ENCODE measurements at places on chromosomes 2 and 18.

DNA sequence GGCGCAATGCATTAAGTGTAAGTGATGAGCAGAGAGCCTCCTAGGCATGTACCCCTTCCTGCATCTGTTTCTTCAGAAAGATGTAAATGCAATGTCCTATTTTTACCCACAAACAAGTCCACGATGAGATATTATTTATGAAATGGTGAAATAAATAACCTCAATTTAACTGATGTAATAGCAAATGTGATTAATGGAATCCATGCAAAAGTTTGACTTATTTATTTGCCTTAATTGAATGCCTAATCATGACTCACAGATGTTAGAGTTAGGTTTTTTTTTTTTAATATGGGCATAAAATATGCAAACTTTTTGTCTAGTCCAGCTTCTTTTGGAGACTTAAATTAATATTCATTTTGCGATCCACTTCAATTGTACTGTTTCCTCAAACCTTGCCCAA is 67.7 kb upstream of the ITGA4 start:
- DNase-seq, result peak; percentile 23

DNA sequence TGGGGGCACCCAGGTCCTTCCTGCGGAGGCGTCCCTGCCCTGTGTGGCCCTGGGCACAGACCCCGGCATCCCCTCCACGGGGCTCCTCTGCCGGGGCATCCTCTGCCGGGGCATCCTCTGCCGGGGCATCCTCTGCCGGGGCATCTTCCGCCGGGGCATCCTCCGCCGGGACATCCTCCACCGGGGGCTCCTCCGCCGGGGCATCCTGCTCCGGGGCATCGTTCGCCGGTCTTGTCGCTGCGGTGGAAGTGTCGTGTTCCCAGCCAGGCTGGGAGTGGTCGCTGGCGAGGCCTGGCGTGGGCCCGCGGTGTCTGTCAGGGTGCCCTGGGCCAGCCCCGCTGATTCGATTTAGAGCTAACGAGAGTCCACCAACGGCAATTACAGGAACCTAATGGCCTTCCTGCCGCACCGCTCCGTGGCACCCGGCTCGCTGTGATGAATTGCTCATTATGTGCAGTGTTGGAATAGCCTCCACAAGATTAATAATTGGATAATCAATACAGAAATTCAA is 115.1 kb downstream of the NFATC1 start:
- DNase-seq, result no peak

DNA sequence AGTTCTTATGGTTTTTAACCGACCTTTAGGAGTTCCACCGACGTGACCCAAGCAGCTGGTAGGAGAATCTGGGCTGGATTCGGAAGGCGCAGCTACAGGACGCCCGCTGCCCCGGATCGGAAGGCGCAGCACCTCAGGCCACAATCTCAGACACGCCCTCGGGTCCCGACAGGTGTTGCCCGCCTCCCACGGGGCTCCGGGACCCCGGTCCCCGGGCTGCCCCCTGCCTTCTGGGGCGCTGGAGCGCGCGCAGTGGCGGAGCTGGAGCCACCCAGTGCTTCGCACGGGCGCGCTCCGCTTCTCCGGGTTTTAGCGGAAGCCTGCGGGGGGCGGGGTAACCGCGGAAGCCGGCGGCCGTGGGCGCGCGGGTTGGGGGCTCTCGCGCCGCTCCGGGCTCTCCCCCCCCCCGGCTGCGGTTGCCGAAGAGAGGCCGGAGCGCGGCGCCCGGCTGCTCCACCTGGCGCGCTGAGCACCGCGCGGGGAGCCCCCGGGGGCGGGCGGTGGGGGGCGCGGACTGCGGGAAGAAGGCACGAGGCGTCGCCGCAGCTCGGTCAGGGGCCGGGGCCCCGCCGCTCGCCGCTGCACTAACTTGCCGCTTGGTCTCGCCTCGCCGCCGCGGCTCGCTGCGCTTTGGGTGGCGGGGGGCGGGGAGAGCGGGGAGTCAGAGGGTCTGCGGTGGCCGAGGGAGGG is 718.8 kb downstream of the DPP10 start:
- DNase-seq, result no peak

- DNase-seq, result no peak
Observed at GRCh38 chr2:85755122-85756027, 1.6 kb downstream of the ATOH8 start.

DNA sequence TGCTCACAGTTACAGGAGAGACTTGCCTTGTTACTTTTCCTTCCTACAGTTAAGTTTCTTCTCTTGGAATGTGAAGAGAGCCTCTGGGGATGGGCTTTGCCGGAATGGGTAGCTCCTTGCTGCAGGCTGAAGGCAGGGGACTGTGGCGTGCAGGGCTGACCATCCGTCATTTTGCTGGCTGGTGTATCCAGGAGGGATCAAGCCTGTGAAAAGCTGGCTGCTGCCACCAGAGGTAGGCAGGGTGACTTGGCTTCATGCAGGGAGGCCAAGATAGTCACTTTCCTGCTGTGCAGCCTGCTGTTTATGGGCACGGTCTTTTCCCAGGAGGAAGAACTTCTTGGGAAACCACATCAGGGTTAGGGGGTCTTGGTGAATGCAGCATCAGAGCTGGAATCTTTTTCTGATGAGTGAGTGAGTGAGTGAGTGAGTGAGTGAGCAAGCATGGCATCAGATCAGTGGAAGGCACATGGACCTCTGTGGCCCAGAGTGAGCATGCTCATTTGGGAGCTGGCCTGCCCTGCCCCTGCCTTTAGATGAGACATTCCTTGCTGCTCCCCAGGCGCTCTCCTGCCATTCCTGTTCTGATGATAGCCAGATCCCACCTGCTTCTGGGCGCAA is 33.0 kb downstream of the FHOD3 start:
- peak; percentile 28 for DNase-seq

- DNase-seq, result no peak
Observed at GRCh38 chr2:45867800-45868199, 216.3 kb downstream of the PRKCE start.

DNA sequence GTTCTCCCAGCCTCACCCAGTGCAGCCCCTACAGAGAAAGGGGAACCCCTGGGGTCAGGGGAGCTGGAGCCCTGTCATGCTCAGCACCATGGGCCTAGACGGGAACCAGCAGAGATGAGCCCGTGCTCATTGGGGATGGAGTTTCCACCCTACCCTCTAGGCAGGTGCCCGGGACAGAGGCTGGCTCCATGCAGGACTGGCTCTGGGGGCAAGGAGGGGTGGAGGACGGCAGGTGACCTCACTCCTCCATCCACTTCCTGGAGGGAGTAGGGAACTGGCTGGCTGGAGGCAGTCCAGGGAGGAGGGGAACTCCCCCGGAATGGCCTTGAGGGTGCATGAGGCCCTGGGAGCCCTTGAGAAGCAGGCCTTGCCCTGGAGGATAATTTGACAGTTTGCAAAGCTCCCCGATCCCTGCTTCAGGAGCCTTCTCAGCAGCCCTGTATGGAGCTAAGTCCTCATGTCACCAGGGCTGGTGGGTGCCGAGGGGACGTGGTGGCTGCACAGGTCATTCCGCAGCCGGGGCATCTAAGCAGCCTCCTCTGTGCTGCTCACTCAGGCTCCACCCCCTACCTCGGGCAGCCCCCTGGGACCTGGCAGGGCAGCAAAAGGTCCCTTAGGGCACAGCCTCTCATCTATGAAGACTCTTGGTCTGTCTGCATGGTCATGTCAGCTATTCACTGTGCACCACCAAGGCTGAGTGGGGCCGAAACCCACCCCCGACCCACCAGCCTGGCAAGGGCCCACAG is 2.1 kb downstream of the NEURL3 start:
- no peak for DNase-seq

GRCh38 chr18:76986406-76986805 is 146.2 kb downstream of the MBP start:
- DNase-seq, result no peak
